ENCODE measurements at places on chromosomes 12 and 14. TPM values are rescaled to one million over a fixed set of nuclear protein-coding genes. Genes with fewer than 3 reads are reported as not detected.

AMIGO2 gene
- total RNA-seq, result 61.8 TPM

DEPDC4 gene
- total RNA-seq, result not detected

NELL2 gene
- total RNA-seq, result 3.9 TPM

PLCZ1 gene
- not detected for total RNA-seq

CNTN1 gene
- 5.9 TPM for total RNA-seq

PITPNM2 gene
- total RNA-seq, result 6.4 TPM

HOXC10 gene
- total RNA-seq, result not detected

All from sigmoid colon (tissue), 7 donors.